ENCODE measurements at places on chromosomes 1 and 21. TPM values are rescaled to one million over a fixed set of nuclear protein-coding genes. Genes with fewer than 3 reads are reported as not detected.

GRCh38 chr1:6345460-6345859, 48.1 kb downstream of the ACOT7 start:
- no peak for DNase-seq

The CLDN8 gene
- total RNA-seq: 4.0 TPM

- DNase-seq: peak; percentile 68
Measured at GRCh38 chr1:15304708-15305467, 57.9 kb downstream of the FHAD1 start.

- DNase-seq: peak; percentile 80
Measured at GRCh38 chr1:225695578-225696337, 42.8 kb upstream of the ENAH start.

GRCh38 chr1:156767879-156768604, 707 bp downstream of the PRCC start:
- peak; percentile 54 for DNase-seq

- DNase-seq: no peak
Measured at GRCh38 chr1:19534281-19534680, 48.9 kb upstream of the CAPZB start.

The PGLYRP3 gene
- total RNA-seq: 2.4 TPM

- DNase-seq: no peak
Measured at GRCh38 chr1:3653286-3653618, 936 bp downstream of the TP73 start.

The SPRR3 gene
- total RNA-seq: 58.0 TPM

DNA sequence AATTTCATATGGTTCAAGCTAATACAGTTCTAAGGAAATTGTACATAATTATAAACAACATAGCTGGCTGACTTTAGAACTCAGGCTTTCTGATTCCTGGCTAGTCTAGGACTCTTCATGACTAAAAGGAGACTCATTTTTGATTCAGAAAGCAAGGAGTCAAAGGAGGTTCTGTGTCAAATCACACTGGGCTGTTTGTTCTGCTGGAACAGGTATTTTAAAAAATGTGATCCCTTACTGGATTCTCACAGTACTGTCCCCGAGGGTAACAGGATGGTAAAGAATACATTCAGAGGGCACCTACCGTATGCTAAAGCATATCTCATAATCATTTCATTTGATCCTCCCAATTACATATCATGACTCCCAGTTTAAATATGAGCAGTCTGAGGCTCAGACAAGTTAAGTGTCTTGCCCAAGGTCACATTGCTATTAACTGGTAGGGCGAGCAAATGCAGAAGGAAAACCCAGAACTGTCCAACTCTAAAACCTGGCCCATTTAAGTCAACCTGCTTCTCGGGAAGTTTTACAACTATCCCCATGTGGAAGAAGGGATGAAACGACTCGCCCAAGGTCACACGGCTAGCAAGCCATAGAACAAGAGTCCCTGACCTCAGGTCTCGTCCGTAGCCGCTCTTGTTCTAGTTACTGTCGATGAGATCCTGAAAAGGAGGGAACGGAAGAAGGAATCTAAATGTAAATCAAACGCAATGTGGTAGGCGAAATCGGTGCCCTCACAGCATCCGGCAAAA, 675 bp downstream of the MYSM1 start:
- DNase-seq: peak; percentile 46

GRCh38 chr1:145995148-145995881, 1.1 kb downstream of the TXNIP start:
- peak; percentile 24 for DNase-seq

GRCh38 chr1:168000656-168001055, 63.8 kb upstream of the MPC2 start:
- no peak for DNase-seq

GRCh38 chr1:63115527-63115926, 206.8 kb upstream of the FOXD3 start:
- no peak for DNase-seq

The SYCP1 gene
- not detected for total RNA-seq

DNA sequence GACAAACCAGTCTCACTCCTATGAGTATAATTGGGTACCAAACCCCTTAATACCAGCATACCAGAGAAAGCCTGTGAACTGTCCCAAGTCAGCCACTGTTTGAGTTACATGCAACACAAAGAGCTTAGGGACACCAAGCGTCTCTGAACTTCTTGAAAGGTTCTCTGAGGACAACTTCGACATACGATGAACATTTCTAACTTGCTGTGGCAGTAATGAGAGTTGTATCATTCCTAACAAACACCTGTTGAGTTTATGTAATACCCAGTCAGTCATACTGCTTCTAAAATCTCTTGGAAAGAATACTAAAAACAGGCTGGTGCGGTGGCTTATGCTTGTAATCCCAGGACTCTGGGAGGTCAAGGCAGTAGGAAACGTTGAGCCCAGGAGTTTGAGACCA, 18.4 kb downstream of the CCT8 start:
- no peak for DNase-seq

DNA sequence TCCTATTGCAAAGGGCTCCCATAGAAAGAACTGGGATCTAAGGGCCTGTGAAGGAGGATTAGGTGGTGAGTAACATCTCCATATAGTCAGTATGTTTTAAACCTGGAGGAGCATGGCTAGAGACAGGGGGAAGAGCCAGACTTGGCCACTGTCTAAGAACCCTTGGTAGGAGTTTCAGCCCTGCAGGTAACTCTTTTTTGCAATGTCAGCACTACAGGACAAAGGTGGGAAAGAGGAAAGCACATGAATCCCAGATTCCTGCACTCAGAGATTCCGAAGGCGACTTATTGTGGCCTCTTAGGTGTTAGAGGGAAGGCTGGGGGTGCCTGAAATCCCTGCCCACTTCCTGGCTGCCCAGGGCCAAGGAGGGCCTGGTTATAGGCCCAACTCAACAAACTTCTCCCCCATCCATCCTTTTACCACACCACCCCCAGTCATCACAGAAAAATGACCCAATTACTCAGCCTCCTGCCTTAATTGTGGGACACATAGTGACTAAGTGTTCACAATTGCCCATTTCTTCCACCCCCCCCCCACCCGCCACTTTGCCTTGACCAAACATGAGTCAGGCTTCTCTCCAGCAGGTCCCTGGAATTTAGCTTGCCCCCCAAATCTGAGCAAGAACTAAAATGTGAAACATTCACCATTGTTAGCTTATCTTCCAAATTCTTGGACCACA, 1.9 kb upstream of the NTNG1 start:
- no peak for DNase-seq

DNA sequence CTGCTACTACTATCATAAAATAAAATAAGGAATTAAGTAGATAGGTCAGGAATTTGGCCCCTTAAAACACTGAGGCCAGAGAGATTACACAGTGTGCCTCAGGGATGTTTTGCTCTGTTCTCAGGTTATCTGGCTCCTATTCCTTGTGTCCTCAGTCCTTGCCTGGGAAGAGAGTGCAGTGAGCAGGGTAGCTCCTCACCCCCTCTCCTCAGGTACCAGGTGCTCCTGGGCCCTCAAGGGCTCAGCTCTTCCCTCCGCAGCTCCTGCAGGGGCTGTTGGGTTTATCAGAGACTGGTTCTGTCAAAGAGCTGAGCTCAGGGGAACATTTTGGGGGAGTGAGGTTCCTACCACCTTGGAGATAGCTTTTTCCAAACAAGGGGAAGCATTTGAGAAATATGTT, 20.1 kb upstream of the COQ8A start:
- DNase-seq: no peak

The MYCL gene
- total RNA-seq: 15.7 TPM

DNA sequence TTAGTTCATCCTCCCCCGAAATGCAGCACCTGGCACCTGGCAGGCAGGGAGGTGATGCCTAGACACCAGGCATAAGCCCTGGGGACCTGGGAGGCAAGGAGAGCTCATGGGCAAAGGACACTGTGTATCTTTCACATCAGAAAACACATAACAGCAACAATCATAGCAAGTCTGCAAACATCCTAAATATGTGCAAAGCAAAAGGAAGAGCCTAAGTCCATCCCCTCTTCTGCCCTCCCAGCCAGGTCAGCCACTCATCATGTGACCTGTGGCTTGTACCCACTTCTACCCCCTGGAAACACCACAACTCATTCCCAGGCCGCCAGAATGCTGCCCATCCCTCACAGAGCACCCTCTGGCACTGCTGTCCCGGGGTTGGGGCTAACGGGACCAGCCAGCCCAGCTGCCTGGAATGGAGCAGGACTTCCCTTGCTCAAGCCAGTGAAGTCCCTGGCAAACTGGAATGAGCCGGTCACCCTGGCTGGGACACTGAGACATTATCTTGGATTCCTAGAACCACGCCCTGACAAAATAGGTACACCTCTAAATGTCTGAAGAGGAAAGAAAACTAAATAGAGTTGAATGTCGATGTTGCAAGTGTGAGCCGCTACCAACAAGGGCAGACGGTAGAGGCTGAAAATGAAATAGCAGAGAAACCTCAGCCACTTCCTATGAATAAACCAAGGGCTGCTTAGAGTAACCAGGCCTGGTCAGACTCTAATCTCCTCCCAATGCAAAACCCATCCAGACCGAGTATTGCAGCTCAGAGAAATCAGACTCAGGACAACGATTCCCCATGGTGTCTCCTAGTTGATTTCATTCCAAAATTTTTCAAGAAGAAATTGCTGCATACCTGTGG, 29.4 kb downstream of the TMPRSS2 start:
- DNase-seq: no peak

GRCh38 chr21:16195538-16195910, 465.7 kb downstream of the USP25 start:
- peak; percentile 67 for DNase-seq

DNA sequence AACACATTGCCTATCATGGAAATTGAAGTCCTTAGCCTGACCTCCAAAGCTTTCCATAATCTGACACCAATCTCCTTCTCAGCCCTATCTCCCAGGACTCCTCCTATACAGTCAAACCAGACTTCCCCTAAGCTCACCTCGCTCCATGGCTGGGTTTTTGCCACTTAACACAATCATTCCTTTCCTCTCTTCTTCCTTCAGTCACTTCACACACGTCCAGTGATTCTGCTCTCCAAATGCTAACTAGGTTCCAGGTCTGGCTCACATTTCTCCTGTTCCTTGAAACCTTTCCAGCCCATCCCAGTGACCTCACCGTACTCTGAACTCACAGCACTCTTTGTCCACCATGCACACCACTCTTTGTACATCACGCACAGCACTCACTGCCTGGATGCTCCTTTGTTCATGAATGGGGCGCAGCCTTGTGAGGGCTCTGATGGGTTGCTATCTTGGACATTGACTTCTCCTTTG, 98.4 kb downstream of the GLUL start:
- no peak for DNase-seq

The SLFNL1 gene
- 1.1 TPM for total RNA-seq

GRCh38 chr1:116544588-116545358, 26.1 kb downstream of the CD58 start:
- DNase-seq: no peak

Data from tongue (tissue), 3 donors.